Hematopoietic multipotent progenitor cell (in vitro differentiated cells): ENCODE measurements at places on chromosomes 3 and 15. TPM values are rescaled to one million over a fixed set of nuclear protein-coding genes. Genes with fewer than 3 reads are reported as not detected.

GRCh38 chr3:35971686-35972085, 332.4 kb downstream of the ARPP21 start:
- DNase-seq: no peak

Gene CCDC71
- total RNA-seq: 61.4 TPM

DNA sequence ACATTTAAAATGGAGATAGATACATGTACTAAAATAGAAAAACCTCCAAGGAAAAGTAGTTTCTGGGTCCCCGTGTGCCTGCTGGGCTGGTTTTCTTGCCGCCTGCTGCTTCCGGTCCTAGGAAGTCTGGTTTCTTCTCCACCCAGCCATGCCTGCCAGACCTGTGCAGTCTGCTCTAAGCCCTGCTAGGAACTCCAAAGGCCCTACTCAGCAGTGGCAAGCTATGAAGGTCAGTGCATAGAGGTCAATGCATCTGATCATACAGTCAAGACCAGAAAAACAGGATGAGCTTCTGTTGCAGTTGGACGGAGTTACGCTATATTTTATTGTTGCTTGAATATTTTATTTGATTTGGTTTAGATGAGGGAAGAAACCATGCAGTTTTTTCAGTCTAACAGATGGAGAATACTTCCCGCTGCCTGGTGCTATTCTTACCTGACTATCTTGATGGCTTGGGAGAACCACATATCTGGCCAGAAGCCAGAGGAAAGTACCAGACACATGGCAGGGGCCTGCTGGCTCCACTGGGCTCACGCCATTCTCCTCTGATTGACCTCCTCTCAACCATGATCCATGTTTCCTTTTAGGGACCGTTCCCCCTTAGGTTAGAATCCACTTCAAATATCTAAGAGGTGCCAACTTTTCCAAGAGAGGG, 226.8 kb upstream of the ST8SIA2 start:
- DNase-seq: no peak

DNA sequence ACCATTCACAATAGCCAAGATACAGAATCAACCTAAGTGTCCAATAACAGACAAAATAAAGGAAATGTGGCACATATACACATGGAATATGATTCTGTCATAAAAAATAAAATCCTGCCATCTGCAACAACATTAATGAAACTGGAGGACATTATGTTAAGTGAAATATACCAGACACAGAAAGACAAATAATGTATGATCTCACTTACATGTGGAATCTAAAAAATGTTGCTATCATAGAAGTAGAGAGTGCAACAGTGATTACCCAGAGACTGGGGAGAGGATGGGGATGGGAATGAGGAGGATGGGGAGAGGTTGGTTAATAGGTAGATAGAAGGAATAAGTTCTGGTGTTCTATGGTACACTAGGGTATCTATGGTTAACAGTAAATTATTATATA, 28.7 kb downstream of the MRPL3 start:
- no peak for DNase-seq

GRCh38 chr3:64460877-64461276, 226.9 kb downstream of the ADAMTS9 start:
- no peak for DNase-seq

Gene KIF9
- total RNA-seq: 14.5 TPM

Gene GOLGA6A
- total RNA-seq: under 0.01 TPM

Gene SOX2
- total RNA-seq: not detected

- no peak for DNase-seq
Measured at GRCh38 chr3:134965865-134966481, 170.9 kb downstream of the EPHB1 start.

DNA sequence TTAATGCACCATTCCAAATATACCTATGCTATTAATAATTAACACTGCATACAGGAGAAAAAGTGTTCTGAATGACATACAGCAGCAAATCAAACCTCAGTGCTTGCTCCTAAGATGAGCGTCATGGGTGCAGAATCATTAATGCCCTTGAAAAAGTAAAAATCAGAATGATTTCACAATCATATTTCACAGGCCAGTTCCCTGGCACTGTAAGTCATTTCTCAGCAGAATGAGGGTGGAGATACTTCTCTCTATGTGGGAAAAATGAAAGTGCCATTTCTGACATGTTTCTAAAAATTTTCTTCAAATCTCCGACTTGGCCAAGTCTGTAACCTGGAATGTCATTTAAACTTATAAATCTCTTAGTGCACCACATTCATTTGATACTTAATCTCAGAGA, 549.8 kb upstream of the AGTR1 start:
- DNase-seq: no peak

GRCh38 chr3:135513106-135514059, 452.1 kb upstream of the PPP2R3A start:
- DNase-seq: no peak

Gene GUCA1C
- not detected for total RNA-seq

- no peak for DNase-seq
Measured at GRCh38 chr3:66442254-66443117, 58.3 kb downstream of the LRIG1 start.

GRCh38 chr3:25294169-25294805, 133.8 kb upstream of the RARB start:
- no peak for DNase-seq

GRCh38 chr3:112379020-112379690, 46.2 kb downstream of the CD200 start:
- DNase-seq: peak; percentile 50

Gene SAXO2
- under 0.01 TPM for total RNA-seq

- DNase-seq: no peak
Measured at GRCh38 chr3:158430968-158431367, 140.0 kb upstream of the MLF1 start.

DNA sequence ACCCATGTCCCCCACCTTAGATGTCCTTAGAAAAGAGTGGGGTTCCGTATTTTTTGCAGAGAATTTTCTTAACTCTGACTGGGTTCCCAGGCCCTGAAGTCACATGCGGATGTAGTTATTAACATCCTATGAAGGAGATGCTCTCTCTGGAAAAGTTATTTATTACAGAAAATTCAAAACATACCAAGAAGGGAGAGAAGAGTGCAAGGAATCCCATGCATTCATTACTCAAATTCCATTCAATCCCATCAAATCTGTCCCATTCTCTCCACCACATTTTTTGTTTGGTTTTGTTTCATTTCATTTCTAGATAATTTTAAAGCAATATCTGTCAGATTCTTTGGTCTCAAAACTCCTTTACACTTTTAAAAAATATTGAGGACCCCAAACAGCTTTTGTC, 34.3 kb upstream of the ANKRD34C start:
- no peak for DNase-seq

Gene SH2D7
- not detected for total RNA-seq

GRCh38 chr3:110126065-110126464, 788.7 kb upstream of the DPPA4 start:
- no peak for DNase-seq

- no peak for DNase-seq
Measured at GRCh38 chr3:51720292-51721061, 13.6 kb downstream of the GRM2 start.

GRCh38 chr15:73568564-73569280, 64.5 kb downstream of the NPTN start:
- DNase-seq: no peak

Gene FILIP1L
- 0.81 TPM for total RNA-seq

- no peak for DNase-seq
Measured at GRCh38 chr15:80800067-80800466, 20.9 kb downstream of the CEMIP start.

- DNase-seq: no peak
Measured at GRCh38 chr3:124217542-124217941, 225.6 kb upstream of the ROPN1 start.

DNA sequence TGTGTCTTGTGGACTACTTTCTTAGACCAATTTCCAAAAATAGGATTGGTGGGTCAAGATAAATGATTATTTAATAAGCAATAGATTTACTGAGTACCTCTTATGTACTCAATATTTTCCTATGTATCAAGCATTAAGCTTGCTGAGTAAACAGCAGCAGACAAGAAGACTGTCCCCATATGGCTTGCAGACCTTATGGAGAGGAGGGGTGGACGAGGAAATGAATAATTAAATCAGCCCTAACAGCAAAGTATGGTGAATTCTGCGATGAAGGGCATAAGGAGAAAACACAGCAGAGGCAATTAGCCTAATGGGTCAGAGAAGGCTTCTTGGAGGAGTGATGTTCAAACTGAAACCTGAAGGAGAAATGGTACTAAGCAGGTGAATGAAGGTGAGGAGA, 45.1 kb downstream of the ACP3 start:
- no peak for DNase-seq

Gene ALPK3
- total RNA-seq: 0.81 TPM

Gene ADAM10
- total RNA-seq: 57.6 TPM

Gene TUBGCP5
- 8.1 TPM for total RNA-seq

Gene SPESP1
- total RNA-seq: 0.81 TPM

Gene SEMA3G
- total RNA-seq: 0.54 TPM

- peak; percentile 67 for DNase-seq
Measured at GRCh38 chr3:184133840-184134745, 1.1 kb upstream of the EIF2B5 start.

- no peak for DNase-seq
Measured at GRCh38 chr3:187022403-187023029, 92.2 kb downstream of the ST6GAL1 start.
